ENCODE measurements at places on chromosomes 12 and 14. TPM values are rescaled to one million over a fixed set of nuclear protein-coding genes. Genes with fewer than 3 reads are reported as not detected.

Gene KRT8
- total RNA-seq = 1.3 TPM

Gene RTL1
- total RNA-seq = not detected

Gene NOS1
- total RNA-seq = 12.1 TPM

Gene PTGDR
- not detected for total RNA-seq

Gene ASIC1
- total RNA-seq = 0.32 TPM

Gene SERPINA5
- total RNA-seq = 59.7 TPM

Gene KRT74
- total RNA-seq = not detected

Gene LRP1
- 33.7 TPM for total RNA-seq

Gene ADAM21
- total RNA-seq = 0.24 TPM

Gene PSMA3
- total RNA-seq = 238 TPM

Gene ADGRD1
- total RNA-seq = 10.9 TPM

Gene RNU4-1
- 3,144 TPM for total RNA-seq

Gene RFLNA
- total RNA-seq = 0.50 TPM

Gene GAS2L3
- total RNA-seq = 0.97 TPM

Gene RBMS2
- total RNA-seq = 14.6 TPM

Gene HCAR1
- total RNA-seq = not detected

DNA sequence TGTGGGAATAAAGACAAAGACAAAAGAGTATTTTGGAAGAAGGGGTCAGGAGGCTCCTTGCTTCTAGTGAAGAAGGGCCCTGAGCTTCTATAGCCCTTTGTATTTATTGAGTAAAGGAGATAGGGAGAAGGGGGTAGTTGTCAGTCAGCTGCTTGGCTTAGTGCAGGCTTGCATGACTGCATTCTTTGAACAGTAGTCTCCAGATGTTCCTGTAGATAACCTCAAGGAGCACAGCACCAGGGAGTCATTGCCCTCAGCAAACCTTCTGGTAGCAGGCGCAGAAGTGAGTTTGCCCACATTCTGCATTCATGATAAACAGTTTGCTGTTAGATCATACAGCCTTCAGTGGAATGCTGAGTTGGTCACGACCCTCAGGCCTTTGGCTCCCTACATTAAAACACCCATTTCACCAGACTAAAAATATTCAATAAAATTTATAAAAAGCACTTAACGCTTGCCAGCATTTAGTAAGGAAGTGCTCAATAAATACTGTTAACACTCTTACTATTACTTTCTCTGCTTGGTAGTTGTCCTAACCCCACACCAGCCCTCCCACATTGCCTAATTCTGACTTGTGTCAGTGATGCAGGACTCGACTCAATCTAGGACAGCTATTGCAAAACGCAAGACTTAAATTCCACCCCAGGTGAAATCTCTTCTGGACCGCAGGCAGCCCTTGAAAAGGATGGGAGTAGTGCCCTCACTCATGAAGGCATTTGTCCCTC, 3.0 kb upstream of the DHRS4 start:
- no peak for DNase-seq

DNA sequence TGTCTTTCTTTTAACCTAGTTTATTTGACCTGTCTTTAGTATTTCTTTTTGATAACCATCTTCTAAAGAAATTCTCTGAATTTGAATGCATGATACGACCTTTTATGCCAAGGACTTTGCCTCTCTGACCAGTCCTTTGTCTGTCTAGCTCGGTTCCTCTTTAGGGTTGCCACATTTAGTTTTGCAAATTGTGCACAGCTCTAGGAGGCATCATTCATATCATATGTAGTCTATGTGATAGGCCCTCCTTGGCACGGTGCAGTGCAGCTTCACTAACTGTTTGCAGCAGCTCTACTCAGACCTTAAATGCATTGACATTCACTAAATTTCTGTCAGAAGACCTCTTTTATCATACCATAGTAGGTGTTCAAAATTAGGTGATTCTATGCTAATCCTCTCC, 75.6 kb downstream of the USP15 start:
- DNase-seq = no peak

DNA sequence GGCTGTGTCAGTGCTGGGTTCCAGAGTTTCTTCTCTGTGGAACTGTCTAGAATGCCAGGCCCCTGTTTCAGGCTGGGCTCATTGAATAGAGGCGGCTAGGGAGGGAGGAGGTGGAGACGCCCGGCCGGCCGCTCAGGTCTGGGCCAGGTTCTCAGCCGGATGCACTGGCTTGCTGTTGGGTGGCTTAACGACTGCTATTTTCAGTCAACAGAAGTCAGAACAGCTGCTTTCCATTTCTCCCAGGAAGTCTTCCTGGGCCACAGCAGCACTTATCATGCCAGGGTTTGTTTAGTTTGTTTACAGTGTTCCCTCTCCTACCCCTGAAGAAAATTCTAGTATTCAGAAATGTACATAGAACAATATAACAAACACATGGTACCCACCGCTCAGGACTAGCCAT, 26.0 kb upstream of the VPS37B start:
- no peak for DNase-seq

DNA sequence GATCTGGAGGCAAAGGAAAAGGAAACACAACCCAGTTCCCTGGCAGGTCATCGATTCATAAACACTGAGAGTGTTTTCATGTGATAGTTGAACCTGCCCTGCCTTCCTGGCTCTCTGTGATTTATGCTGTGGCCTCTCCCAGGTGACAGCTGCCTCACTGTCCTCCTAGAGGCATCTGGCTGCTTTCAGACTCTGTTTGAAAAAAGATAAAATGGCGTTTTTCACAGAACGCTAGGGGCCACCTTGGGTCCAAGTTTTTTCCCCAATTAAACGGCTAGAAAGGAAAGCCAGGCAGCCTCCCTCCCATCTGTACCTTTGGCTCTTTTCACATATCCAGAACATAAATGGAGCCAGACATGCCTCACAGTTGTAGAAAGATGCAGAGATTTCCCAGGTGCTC, 252.6 kb upstream of the CCDC196 start:
- no peak for DNase-seq

DNA sequence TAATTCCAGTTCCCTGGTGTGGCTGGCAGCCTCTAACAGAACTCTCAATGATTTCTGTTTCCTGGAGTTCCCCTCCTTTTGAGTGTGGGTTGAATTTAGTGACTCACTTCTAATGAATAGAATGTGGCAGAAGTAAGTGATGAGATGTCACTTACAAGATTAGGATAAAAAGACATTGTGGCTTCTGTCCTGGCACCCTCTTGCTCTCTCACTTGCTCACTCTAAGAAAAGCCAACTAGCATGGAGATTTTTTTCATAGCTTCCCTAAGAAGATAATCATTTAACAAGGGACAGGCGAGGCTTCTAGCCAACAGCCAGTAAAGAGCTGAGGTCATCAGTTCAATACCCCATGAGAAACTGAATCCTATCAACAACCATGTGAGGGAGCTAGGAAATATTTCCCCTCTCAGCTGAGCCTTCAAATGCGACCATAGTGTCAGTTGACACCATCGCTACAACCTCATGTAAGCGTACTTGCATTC, 156.7 kb downstream of the TMTC3 start:
- no peak for DNase-seq

DNA sequence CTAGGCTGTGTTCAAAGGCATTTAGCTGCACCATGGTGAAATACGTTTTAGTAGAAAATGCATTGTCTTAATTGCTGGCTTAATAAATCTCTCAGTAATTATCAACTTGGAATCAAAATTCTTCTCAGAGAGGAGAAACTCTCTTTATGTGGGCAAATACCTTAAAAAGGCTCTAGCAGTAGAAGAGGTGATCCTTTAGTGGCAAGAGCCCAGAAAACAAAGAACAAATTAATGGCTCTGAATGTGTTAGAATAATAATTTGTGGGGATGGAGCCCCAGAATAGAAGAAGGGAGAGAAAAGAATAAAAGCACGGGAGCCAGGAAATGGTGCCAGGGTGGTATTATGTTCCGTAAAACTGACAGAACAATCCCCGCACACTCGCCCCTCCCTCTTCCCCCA, 14.8 kb downstream of the TSPAN8 start:
- no peak for DNase-seq

- DNase-seq = no peak
Observed at GRCh38 chr12:34021071-34021470, 1.2 kb upstream of the ALG10 start.

GRCh38 chr12:104673696-104674482, 217.1 kb downstream of the CHST11 start:
- no peak for DNase-seq

- DNase-seq = peak; percentile 28
Observed at GRCh38 chr12:15527201-15528080, 205.1 kb downstream of the PTPRO start.

GRCh38 chr12:16670456-16671050, 64.6 kb upstream of the LMO3 start:
- no peak for DNase-seq

- DNase-seq = no peak
Observed at GRCh38 chr12:50056639-50056976, 788 bp upstream of the ASIC1 start.

DNA sequence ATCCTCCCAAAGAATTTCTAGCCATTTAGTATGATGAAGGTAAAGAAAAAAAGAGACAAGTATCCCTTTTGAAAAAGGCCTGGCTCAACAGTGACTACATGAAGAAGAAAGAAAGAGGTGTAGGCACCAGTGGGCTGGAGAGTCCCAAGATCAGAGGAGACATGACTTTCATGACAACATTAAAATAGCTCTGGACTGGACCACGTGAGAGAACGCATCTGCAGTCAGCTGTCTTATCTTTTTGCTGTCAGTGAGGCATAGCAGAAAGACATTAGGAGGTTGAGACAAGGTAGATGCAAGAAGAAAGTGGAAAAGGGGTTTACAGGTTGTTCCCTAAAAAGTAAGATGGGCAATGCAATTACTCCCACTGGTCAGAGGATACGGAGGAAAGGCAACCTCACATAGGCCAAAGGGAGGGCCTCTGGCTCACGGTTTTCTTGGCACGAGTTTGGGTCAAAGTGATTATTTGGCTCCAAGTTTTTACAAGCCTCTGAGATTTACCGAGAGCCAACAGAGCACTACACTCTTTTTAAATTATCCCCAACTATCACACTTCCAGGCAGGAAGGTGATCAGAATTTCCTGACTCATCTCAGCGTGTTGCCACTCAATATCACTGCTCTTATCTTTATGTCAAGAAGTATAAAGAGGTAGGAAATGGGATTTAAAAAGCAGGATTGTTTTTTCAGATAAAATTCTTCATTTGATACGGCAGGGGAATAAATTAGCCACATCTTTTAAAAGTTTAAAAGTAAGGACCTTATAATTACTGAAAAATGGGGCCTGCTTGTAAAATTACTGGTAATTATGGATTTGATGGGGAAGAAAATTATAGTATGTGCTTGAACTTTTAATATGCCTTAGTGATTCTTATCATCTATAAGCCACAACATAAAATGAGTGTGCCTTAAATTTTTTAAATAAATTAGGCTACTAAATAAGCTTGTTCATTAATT, 29.2 kb downstream of the TMTC1 start:
- no peak for DNase-seq

- DNase-seq = no peak
Observed at GRCh38 chr12:47236109-47236714, 156.5 kb upstream of the AMIGO2 start.

- DNase-seq = no peak
Observed at GRCh38 chr12:66829660-66830325, 150.9 kb upstream of the GRIP1 start.

DNA sequence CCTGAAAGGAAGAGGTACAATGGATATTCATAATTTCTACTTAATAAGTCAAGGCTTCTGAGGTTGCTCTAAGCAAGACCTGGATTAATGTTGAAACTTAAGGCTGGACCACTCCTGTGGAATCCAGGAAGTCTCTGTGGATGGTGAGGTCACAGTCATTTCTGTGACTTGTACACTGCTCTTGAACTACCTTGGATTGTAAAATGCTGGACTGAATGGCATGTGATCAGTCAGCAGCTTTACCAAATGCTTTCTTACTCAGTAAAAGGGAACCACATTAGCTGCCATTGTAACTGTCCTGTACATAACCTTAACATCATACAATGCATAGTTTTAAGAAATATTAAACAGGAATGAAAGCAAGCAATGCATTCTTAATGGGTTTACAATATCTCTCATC, 182.9 kb downstream of the NOVA1 start:
- no peak for DNase-seq

GRCh38 chr14:73277376-73277775, 40.1 kb downstream of the PAPLN start:
- no peak for DNase-seq

- no peak for DNase-seq
Observed at GRCh38 chr12:104427547-104427938, 29.2 kb upstream of the CHST11 start.

DNA sequence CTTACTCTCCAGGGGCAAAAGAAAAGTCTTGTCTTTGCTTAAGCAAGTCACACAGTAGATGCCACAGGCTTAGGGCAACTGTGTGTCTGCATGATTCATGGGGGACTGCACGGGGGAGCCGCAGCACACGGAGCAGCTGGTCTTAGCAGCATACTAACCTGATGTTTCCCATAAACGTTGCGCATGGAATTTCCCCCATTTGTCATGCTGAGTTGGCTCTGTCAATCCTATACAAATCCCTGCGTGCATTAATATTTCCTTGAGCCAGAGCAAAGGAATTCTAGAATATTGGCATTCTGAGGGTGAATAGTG, 71.2 kb downstream of the SAMD4A start:
- DNase-seq = peak; percentile 29

Data from psoas muscle (tissue), 8 donors.